Stimulated activated CD4-positive, alpha-beta T cell treated with anti-CD3 and anti-CD28 coated beads, Interleukin-1b, Interleukin-23, amount 100 ng/mL, for 1 hour (primary cell): ENCODE measurements at places on chromosomes 2 and 18.

GRCh38 chr2:99085421-99085820 is 56.1 kb upstream of the C2orf15 start:
- no peak for DNase-seq

DNA sequence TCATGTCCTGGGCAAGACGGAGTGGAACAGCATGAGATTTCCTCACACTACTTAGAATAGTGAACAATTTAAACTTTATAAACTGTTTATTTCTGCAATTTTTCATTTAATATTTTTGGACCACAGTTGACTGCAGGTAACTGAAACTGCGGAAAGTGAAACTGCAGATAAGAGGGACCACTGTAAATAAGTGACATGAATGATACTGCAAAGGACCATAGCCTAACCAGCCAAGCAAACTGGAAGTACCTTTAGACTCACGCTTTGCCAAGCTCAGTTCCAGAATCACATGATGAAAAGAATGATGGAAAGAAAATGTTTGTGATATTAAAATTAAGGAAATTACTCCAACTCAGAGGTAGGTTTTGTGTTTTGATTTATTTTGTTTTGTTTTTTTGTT is 94.6 kb upstream of the ITGA4 start:
- no peak for DNase-seq

- DNase-seq = no peak
These were observed 188.9 kb upstream of the RASGRP3 start for GRCh38 chr2:33287507-33288005.

- no peak for DNase-seq
These were observed 42.2 kb downstream of the RAD51AP2 start for GRCh38 chr2:17476064-17476463.

GRCh38 chr2:42793334-42794270 is 1.2 kb upstream of the HAAO start:
- no peak for DNase-seq

- no peak for DNase-seq
These were observed 208.6 kb upstream of the ST6GAL2 start for GRCh38 chr2:107094450-107094986.

- DNase-seq = no peak
These were observed 174.4 kb upstream of the APCDD1 start for GRCh38 chr18:10279905-10280644.

DNA sequence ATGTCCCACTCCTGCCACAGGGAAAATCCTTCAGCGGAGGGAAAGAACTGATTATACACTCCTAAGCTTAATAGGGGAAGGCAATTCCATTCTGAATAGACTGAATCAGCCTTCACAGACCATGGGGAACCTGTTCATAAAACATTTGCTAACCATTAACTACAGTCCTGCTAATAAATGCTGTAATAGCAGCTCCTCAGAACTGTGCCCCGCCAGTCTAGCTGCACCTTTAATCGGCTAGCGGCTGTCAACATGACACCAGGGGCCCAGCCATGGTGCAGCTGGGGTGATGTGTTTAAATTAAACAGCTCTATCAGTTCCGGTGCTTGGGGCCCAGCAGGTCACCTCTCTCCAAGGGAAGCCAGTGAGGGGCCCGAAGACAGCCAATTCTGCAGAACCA is 77.8 kb downstream of the GALNT14 start:
- no peak for DNase-seq

- DNase-seq = no peak
These were observed 36.7 kb downstream of the RMC1 start for GRCh38 chr18:23539911-23540525.

- DNase-seq = no peak
These were observed 502.9 kb upstream of the ID2 start for GRCh38 chr2:8178911-8179310.

DNA sequence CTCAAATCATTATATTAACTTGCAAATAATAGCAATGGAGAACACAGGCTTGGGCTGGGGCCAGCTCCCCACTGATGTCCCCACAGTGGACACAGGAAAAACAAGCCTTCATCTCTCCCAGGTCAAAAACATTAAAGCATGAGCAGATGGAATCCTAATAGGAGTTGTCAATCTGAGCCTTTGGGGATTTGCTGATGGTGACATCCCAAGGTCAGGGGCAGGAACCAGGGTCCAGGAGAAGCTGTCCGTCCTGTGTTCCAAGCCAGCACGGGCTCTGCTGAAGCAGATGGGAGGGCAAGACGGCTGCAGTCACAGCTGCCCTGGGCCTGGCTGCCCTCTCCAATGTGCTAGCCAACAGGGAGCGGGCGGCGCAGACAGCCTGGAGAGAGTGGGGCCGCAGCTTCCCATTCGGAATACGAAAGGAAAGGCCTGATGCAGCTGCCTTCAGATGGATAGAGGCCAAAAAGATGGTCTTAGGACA is 135.5 kb downstream of the NDUFA10 start:
- no peak for DNase-seq

GRCh38 chr2:158712791-158713522 is 82.2 kb upstream of the DAPL1 start:
- DNase-seq = no peak

- DNase-seq = no peak
These were observed 68.8 kb downstream of the WDSUB1 start for GRCh38 chr2:159217676-159218075.

- DNase-seq = no peak
These were observed 64.0 kb downstream of the BOD1L2 start for GRCh38 chr18:57210716-57211411.

DNA sequence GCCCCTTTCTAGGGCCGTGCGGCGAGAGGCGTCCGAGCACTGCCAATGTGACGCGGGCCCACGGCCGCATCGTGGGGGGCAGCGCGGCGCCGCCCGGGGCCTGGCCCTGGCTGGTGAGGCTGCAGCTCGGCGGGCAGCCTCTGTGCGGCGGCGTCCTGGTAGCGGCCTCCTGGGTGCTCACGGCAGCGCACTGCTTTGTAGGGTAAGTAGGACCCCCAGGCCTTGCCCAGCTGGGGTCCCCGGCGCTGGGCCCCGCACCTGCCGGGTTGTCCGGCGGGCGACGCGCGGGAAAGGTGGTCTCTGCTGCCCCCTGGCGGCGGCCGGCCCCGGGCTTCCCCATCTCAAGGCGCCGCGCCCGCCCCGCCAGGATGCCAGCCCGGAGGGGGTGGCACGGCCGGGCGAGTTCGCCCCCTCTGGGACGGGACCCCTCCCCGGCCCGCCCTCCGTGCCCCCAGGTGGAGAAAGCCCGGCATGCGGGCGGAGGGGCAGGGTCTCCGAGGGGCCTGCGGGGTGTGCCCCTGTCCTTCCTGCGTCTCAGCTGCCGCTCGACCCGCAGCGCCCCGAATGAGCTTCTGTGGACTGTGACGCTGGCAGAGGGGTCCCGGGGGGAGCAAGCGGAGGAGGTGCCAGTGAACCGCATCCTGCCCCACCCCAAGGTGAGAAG is 1.9 kb downstream of the PRSS56 start:
- DNase-seq = peak; percentile 73

- DNase-seq = no peak
These were observed 1.9 kb downstream of the CD302 start for GRCh38 chr2:159795841-159796690.

DNA sequence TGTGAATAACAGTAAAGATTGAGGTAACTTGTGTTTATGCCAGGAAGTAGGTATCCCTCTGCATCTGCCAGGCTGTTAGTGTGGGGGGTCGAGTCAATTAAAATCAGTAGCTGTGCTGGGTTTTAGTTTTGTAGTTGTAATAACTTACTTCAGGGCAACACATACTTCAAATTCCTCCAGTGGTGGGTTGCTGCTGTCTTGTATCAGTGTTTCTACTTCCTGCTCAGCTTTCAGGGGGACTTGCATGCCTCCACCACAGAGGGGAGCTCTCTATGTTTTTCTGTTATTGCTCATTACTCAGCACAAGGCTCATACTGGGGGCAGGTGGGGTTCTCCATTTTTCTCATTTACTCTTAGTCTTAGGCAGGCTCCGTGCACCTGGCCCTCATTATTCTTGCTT is 136.8 kb downstream of the CAPN13 start:
- no peak for DNase-seq

GRCh38 chr2:1846046-1847015 is 102.0 kb upstream of the PXDN start:
- no peak for DNase-seq

- DNase-seq = no peak
These were observed 266.7 kb downstream of the SH3BP4 start for GRCh38 chr2:235218486-235218907.

- DNase-seq = no peak
These were observed 105.6 kb downstream of the SETBP1 start for GRCh38 chr18:44786257-44786656.

GRCh38 chr2:221554769-221555493 is 17.2 kb downstream of the EPHA4 start:
- no peak for DNase-seq

- DNase-seq = no peak
These were observed 101.8 kb downstream of the DAW1 start for GRCh38 chr2:227973241-227973640.

- no peak for DNase-seq
These were observed 11.9 kb downstream of the IL18RAP start for GRCh38 chr2:102434655-102435381.

- DNase-seq = no peak
These were observed 841.5 kb downstream of the SOCS6 start for GRCh38 chr18:71130351-71130750.

GRCh38 chr18:10121786-10122515 is 208.1 kb downstream of the VAPA start:
- no peak for DNase-seq

DNA sequence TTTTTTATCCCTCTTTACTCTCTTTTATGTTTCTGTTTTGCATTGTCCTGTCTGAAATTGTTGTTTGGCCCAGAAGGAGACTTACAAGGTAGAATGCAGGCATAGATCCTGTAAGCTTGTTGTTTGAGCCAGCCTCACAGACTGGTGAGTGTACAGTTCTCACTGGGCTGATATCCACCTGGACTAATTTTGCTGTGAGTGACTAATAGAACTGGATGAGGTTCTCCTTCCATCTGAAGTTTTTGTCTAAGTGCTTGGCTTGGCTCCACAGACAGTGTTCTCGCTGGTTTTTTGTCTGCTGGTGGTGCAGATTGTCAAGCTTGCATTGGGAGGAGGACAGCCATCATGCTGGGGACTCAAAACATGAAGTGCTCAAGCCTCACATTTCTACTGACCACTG is 495.7 kb downstream of the TSN start:
- no peak for DNase-seq

DNA sequence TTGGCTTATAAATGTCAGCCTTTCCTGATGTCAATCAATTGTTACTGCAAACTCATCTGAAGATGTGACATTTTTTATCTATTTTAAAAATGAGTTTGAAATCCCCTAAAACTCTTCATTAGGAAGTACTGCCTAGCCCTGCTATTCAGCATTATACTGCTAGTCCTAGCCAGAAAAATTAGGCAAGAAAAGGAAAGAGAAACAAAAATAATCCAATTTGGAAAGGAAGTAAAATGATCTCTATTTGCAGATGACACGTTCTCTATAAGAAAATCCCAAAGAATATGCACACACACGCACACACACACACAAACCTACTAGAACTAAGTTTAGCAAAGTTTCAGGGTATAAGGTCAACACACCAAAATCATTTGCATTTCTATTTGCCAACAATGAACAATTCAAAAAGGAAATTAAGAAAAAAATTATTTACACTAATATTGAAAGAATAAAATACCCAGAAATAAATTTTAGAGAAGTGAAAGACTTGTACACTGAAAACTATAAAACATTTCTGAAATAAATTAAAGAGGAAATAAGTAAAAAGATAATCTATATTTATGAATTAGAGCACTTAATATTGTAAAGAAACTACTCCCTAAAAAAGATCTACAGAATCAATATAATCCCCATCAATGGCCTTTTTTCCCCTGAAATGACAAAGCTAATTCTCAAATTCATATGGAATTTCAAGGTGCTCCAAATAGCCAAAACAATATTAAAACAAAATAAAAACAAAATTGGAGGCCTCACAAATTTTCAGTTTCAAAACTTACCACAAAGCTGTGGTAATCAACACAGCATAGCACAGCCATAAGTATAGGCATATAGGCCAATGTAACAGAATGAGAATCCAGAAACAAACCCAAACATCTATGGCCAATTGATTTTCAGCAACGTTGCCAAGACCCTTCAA is 433.7 kb upstream of the TRIB2 start:
- DNase-seq = no peak

DNA sequence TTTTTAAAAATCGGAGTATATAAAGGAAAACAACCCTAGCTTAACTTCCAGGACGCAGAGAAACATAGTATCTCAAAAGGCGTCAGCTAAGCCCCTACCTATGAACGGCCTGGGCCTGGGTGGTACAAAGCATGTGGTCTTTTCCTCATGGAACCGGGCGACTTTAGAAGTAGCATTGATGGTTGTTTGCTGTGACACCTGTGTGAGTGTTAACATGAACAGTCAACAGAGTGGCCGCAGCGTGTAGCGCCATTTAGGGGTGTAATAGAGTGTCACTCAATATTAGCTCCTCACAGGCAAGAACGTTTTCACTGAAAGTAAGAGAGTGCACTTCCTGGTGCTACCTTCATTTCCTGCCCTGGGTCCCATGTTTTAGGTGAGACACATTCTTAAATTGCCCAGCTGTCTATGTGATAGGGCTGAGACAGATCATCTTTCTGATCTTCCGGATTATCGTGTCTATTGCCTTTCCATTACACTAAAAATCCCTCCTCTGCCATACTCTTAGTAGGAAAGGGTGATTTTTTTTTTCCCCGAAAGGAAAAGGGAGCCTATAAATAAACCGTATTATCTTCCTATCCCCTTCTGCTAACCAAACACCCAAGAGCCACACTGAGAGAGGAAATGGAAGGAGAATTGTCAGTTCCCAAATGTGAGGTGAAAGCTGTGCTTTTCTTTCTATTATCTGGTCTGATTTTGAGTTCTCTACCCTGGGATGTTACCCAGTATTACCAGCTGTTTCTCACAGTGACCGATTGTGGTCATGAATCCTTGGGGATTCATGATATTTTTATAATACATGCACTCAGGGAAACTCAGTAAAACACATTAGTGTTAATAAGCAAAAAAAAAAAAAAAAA is 1.3 kb downstream of the GORASP2 start:
- no peak for DNase-seq

DNA sequence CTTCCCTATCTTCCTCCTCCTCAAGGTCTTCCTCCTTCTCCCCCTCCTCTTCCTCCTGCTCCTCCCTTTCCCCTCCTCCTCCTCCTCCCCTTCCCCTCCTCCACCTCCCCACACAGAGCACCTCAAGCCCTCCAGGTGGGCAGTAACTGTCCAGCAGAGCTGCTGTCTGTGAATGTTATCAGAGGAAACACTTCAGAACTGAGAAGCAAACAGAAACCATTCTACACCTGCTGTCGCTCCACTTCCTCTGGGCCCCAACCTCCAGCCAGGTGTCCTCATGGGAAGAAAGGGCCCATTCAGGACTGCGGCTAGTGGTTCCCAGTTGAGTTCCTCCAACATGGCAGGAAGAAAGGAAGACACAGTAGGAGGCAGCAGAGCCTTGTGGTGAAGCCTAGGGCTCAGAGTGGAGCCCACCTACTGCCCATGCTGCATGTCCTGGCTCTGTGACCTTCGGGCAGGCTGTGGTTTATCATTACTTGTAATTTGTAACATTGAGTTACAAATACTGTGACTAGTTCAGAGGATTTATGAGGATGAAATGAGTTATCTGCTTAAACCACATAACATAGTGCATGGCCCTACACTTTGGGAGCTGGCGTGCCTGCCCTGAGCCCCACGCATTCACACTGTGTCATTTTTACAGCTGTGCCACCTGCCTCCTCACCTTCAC is 165.9 kb upstream of the ID2 start:
- DNase-seq = no peak
